ENCODE measurements at places on chromosomes 5 and 9.

- no peak for DNase-seq
Measured at GRCh38 chr9:1454211-1454610, 404.1 kb downstream of the DMRT2 start.

DNA sequence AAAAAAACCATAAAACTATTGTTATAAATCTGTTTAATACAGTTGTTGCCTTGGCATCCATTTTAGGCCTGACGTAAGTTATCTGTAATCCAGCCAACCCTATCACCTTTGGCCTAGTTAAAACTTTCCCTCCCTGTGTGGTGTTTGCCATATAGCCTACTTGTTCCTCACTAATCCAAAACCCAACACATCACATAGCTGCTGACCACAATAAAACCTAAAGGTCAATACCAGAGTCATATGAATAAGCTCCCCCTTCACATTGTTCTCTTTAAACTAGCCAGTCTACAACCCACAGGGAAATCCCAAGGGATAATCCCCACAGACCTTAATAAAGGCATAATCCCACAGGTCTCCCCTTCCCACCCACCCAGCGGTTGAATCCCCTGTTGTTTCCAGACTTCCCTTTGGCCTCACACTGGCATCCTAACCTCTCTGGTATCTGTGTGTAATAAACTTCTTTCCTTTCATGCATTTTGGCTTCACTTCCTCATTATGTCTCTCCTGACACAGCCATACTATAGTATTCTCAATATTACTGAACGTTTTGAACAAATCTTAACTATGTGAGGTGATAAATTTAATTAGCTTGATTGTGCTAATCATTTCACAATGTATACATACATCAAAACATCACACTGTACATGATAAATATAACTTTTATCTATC, 50.8 kb downstream of the DTWD2 start:
- no peak for DNase-seq

DNA sequence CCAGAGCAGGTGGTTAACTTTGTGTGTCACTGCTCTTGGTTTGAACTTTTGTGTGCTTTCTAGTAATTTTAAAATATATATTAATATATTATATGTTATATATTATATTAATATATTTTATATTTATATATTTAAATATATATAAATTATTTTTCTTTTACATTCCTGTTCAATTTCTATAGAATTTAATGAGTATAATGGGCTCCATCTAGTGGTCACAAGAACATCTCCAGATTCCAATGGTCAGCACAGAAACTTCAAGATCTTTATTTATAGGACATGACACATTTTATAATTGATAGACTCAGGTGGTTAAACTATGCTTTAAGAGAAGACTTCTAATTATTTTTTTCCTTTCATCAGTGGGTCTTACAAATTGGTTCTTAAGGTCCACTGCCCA, 39.1 kb downstream of the COL23A1 start:
- no peak for DNase-seq

DNA sequence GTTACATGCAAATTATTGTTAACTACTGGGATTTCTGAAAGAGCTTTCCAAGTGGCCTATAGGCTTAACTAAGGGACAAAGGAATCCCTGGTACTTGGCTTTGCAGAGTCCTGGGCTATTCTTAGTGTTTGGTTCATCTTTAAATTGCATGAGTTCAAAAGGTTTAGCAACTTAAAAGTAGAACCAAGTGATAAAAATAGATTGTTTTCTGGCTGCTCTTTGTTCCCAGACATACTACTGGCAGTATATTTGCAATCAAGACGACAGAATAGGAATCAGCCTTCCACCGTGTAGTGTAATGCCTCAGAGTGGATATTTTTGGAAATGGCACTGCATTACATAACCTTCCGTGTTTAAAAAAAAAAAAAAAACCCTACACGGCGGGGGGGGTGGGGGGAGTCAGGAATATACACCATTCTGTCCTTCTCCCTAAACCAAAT, 1.0 kb downstream of the NREP start:
- no peak for DNase-seq

DNA sequence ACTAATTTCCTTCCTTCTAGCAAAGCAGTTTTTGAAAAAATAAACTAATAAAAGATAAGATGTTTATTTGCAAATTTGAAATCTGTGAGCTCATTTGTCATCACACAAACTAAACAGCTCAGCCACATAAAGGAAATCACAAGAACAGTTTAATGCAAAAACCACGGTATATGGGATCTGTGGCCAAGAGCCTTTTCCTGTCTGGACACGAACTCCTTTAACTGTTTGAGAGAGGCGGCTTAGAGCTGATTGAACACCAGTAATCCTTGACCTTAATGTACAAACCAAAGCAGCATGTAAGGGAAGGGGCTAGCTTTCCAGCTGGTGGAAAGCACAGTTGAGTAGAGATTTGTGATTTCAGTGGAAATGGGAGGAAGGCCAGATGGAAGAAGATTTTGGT, 66.3 kb upstream of the SPINK5 start:
- DNase-seq = no peak

DNA sequence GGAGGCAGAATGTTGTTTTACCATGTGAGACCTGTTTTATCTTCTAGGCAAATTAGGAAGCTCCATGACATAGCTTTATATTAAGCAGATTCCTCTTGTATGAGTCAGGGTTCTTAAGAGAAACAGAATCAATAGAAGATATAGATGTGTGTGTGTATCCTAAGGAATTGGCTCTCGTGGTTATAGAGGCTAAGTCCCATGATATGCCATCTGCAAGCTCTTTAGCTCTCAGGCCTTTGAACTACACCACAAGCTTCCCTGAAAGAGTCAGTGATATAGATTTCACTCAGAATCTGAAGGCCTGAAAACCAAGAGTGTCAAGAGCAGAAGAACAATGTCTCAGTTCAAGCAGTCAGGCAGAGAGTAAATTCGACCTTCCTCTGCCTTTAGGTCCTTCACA, 365.8 kb upstream of the ZNF608 start:
- DNase-seq = no peak

Data from activated naive CD4-positive, alpha-beta T cell treated with anti-CD3 and anti-CD28 coated beads, Interleukin-2, amount 10 ng/mL, durations not matched to agents 7 days and 5 days (primary cell).